T follicular helper cell (primary cell): ENCODE measurements at places on chromosomes 12 and 14.

GRCh38 chr12:14651371-14651770 lies 45.0 kb downstream of the GUCY2C start:
- no peak for DNase-seq

GRCh38 chr12:89353188-89353822 lies 1.0 kb upstream of the DUSP6 start:
- DNase-seq: no peak

- no peak for DNase-seq
These were observed 17.4 kb downstream of the FOXN3 start for GRCh38 chr14:89399594-89400068.

DNA sequence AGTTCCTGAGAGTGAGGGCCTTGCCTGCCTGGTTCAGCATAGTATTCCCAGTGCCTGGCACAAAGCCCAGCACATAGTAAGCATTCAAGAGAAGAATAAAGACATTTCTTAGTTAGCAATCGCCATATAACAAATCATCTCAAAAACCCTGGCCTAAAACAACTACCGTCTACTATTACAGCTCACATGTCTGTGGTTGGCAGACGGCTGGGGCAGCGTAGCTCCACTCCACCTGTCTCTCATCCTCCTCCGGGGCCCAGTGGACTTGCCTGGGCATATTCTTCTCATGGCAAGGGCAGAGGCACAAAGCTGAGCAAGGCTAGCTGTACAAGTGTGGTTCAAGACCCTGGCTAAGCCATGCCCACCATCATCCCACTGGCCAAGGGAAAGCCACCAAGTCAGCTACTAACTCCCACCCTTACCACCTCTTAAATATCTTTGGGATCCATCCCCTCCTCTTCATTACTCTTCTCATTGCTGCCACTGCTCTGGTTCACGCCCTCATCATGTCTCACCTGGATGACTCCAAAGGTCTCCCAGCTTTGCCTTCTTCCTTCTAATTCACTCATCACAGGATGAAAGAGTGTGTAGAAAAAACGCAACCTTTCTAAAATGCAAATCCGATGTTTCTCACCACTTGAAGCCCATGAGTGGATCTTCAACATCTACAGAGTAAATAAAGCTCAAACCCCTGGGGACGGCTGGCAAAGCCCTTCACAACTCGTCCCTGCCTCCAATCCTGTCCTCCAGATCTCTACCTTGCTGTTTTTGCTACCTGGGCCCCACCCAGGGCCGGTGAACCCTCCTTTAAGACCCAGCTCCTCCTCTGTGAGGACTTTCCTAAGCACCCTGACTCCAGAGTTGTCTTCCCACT lies 10.4 kb downstream of the TMEM229B start:
- DNase-seq: no peak

DNA sequence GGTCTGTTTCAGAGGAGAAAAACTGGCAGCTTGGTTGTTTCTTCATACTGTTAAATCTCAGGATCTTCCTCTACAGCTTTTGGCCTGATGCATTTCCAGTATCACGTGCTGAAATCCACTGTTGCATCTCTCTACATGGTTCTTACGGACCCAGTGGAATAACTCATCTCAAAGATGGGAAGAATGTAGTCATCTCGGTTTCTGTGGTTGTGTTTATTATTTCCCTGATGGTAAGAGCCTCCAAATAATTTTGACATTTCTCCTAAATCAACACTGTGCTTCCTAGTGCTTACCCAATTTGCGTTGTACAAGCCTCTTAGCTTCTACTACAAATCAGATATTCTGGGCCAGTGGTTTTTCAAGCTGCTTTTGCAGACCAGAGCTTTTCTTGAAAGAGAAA lies 812.8 kb downstream of the C12orf50 start:
- no peak for DNase-seq

- no peak for DNase-seq
These were observed 67.8 kb downstream of the GALNT8 start for GRCh38 chr12:4787965-4788364.

DNA sequence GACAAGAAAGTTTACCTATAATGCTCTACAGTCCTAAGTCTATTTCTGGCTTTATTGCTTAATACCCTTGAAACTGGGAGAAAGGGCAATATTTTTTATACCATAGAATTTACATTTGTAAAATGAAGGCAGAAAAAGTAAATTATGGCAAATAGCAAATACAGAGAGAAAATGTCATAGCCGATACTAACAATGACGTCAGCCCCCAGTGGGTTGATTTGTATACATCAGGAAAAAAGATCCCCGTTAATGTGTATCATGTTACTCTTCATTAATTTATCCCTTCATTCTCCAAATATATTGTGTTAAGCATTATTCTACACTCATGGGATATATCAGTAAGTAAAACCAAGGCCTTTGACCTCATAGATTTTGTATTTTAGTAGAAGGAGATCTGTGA lies 445.1 kb upstream of the SYT1 start:
- no peak for DNase-seq

DNA sequence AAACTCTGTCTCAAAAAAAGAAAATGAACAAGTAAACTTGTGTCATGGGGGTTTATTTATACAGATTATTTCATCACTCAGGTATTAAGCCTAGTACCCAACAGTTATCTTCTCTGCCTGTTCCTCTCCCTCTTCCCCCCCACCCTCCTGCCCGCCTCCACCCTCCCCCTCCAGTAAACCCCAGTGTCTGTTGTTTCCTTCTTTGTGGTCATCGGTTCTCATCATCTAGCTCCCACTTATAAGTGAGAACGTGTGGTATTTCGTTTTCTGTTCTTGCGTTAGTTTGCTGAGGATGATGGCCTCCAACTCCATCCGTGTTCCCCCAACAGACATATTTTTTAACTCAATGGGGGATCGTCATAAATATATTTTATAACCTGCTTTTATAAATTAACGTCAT lies 12.3 kb downstream of the IL31 start:
- DNase-seq: no peak

DNA sequence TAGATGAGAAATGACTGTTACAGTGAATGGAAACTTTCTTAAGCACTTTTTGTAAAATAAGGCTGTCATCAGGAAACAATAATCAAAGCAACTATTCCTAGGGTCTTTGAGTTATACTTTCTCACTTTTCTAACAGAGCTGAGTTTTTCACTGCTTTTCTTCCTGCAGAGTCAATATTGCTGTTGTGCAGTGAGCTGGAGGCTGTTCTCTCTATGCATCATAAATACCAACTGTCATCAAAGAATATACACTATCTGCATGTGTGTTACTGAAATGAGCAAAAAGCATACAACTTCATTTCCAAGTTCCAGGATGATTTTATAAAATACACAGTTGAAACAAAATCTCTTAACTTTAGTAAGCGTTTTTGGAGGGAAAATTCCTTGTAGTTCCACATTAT lies 110.4 kb upstream of the CPSF6 start:
- no peak for DNase-seq

DNA sequence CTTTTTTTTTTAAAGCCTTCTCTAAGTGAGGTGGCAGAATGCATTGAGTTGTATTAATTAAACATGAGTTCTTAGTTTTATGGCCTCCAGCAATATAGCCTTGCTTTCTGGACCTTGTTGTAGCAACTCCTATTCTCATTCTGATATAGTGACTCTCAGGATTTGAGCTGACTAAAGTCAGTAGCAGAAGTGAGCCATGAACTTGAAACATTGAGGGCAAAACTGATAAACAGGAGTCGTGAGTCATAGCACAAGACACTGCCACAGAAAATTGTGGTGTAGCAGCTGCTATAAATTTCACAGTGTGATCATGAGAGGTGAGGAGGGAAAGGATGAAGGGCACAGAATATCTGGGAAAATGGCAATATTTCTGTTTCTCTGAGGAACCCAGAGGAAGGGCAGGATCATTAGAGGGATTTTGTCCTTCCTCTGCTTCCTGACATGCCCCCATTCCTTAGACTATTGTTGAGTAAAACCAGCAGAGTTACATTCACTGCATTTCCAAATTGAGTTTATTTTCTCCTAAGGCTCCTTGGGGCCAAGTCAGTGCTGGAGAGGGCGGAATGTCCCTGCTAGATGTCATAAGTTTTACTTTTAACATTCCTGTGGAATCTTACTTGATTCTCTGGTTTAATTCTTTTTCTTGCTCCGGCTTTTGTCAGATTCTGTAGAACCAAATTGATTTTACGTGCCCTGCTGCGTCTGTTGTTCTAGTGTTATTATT lies 7.5 kb downstream of the KLRG1 start:
- no peak for DNase-seq

GRCh38 chr14:99158150-99158549 lies 113.8 kb downstream of the BCL11B start:
- DNase-seq: no peak

GRCh38 chr12:110917467-110917866 lies 2.9 kb downstream of the MYL2 start:
- DNase-seq: no peak

DNA sequence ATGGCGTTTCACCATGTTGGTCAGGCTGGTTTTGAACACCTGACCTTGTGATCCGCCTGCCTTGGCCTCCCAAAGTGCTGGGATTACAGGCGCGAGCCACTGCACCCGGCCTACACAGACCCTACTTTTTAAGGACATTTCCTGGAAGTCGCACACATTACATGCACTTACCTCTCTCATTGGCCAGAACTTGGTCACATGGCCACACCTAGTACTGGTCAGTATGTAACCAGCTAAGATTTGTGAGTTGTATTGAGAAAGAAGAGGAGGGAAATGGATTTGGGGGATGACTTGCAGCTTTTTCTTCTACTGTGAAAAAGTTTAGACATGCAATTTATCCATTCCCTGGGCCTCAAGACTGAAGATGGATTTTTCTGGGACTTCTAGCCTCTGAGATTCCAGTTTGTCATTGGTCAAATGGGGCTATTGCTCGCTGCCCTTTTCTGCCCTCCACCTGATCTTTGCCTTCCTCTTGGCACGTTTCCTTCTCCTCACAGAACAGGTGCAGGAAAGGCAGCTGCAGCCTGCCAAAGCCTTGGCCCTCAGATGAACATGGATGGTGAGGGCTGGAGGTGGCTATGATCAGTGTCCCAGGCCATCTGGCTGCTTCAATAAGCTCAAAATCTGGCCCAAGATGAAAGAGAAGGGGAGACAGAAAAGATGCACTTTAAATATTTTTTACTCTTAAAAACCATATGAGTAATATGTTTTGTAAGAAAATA lies 7.1 kb upstream of the ZDHHC22 start:
- no peak for DNase-seq

DNA sequence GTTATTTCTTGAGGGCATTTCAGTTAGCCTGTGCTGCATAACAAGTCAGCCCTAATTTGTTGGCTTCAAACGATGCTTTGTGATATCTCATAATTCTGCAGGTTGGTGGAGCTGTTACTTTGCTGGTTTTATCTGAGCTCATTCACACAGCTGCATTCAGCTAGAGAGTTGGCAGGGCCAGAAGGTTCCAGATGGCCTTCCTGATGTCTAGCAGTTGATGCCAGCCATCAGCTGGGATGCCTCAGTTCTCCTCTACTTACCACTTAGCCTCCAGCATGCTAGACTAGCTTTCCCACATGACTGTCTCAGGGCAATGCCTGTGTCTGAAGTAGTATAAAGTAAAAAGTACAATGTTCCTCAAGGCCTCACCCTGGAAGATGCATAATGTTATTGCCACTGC lies 130.6 kb downstream of the SLC35F4 start:
- DNase-seq: no peak

GRCh38 chr12:112401903-112402498 lies 7.4 kb downstream of the RPL6 start:
- no peak for DNase-seq

GRCh38 chr12:68867606-68868005 lies 59.6 kb downstream of the MDM2 start:
- no peak for DNase-seq

DNA sequence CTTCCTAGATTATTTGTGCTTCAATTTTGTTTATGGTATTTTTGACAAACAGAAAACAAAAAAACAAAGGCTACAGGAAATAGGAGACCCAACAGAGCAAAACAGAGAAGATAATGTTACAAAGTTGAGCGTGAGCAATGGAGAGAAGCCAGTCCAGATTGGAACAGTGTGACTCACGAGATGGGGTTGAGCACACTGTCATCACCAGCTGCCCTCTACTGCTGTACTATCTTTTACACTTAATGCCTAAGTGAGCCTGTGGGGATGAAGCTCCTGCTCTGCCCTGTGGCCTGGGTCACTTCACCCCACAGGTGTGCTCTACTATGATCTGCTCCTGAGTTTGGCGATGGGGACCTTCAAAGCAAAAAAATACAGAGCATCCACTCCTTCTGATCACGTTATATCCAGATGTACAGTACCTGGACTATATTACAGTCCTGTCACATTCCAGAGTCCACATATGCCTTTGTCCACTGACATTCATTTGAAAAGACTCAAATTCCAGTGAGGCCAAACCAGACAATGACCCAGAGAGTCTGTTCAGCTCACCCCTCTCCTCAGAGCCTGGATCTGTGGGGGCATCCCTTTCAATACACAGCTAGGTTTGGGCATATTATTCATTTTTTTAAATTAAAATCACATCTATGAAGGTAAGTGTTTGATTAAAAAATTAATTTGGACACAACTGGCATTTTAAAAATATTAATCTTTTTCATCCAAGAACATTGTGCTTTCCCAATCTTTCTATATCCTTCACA lies 4.4 kb downstream of the IPO8 start:
- DNase-seq: no peak

- no peak for DNase-seq
These were observed 435.7 kb upstream of the DCN start for GRCh38 chr12:91618281-91618680.

- no peak for DNase-seq
These were observed 121.3 kb downstream of the PDE3A start for GRCh38 chr12:20489645-20490044.

DNA sequence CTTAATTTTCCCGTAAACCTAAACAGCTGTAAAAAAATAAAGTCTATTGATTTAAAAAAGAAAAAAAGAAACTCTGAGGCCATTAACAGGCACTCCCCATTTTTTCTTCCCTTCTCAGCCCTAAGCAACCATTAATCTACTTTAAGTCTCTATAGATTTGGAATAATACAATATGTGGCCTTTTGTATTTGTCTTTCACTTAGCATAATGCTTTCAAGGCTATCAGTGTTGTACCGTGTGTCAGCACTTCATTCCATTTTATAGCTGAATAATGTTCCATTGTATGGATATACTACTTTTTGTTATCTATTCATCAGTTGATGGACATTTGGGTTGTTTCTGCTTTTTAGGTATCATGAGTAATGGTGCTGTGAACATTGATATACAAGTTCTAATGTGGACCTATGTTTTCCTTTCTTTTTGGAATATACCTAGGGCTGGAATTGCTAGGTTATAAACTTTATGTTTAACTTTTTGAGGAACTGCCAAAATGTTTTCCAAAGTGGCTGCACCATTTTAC lies 15.7 kb downstream of the CREBL2 start:
- no peak for DNase-seq

DNA sequence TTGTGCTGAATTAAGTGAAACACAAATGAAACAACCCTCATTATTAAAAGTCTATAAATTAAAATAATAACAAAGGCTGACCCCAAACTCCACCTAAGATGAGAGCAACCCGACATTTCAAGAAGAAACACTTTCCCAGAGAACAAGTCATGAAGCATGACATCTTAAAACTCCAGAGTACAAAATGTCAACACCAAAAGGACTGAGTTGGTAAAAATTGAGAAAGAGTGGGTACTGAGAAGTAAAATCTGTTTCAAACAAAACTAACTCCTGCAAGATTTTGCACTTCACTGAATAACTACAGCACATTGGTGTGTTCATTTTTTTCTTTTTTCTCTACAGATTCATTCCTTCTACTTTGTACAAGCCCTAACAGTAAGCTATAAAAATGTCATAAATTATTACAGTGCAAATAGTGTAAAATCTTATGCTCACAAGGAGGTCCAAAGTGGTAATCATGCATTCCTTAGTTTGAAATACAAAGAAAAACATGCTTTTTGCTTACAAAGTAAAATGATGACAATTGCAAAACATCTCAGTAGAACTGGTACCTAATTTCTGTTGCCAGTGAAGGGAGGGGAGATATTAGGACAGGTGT lies 31.8 kb downstream of the SLC35F4 start:
- no peak for DNase-seq

GRCh38 chr14:69154779-69155178 lies 1.9 kb upstream of the DCAF5 start:
- no peak for DNase-seq
